ENCODE measurements at places on chromosomes 5 and 9.

DNA sequence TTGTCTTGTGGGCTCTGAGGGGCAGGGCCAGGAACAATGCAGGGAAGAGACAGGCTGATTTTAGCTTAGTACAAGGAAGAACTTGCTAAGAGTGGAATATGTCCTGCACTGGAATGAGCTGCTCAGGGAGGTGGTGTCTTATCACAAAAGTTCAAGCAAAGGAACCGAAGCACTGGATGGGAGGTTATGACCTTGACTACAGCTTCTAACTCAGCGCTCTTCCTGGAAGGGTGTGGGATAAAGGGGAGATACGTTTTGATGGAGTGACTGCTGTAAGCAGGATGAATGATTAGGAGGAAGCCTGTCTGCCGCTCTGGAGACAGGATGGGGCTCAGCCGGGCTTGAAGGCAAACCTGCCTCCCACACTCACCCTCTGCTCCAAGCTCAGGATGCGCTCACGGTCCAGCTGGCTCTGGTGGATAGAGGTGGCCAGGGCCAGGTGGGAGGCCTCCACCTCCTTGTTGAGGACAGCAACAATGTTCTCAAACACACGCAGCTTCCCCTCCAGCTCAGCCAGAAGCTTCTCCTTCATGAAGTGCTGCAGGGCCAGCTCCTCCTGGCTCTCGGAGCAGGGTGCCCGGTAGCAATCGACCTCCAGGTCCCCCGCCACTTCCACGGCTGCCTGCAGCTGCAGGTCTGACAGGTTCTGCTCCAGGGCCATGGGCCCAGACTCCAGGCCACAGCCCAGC is 13.5 kb downstream of the TRAF1 start:
- DNase-seq, result no peak

DNA sequence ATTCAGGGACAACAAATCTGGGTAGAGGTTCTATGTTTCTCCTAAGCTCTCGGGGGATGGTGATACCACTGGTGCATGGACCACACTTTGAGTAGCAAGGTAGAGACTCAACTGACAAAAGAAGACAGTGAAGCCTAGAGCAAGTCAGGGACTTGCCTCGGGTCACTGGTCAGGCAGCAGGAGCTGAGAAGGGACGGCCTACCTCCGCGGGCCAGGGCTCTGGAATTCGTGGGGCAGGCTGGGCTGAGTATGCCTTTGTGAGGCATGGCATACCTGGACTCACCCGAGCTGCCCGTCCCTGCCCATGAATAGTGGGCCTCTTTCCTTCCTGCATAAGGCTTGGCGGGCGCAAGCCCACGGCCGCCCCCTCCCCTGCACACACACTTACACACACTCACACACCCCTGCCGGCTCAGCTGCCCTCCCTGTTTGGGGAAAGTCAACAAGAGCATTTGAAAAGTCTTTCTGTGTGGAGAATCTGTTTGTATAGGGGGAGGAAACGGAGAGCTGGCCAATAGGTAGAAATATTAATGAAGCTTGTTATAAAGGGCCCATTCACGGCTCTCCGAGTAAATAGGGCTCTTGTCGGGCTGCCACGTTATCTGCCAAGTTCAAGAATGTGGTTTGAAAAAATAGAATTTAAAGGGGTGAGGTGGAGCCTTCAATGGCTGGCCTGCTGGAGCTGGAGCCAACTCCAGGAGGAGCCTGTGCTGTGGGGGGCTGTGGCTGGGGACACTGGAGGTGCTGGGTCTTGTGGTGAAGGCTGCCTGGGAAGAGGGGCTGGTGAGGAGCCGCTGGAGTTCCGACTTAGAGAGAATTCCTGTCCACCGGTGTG is 19.1 kb upstream of the KIF12 start:
- peak; percentile 10 for DNase-seq

DNA sequence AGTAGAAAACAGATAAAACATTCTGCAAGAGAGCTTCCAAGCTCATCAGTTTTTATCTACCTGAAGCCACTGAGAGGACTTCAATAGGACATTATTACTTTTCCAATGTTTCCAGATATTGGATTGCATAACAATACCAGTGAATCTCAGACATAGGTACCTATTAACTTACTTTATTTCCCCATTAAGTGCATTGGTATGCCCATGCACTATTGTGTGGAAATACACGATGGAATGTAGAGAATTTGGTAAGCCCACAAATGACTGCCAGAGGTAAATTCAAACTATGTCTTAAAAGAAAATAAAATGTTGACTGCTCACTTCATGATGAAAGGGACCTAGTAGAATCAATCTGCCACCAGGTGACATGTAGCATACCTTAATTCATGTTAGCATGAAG is 48.1 kb upstream of the PRR16 start:
- DNase-seq, result no peak

DNA sequence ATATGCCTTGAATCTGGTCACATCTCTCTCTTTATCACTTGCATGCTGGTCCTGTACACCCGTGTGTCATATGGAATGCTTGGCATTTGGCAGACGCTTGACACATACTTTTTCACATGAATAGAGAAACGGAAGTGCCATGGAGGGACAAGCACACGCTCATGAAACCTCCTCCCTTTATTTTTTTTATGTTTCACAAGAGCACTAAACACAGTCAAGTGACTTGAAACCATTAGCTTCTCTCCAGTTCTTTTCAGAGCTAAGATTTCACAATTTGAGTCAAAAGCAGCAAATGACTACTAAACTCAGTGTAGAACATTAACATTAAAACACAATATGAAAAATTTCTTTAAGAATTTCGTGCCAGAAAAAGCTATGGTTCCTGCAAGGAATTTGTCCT is 151.1 kb downstream of the DOCK2 start:
- peak; percentile 54 for DNase-seq

- peak; percentile 42 for DNase-seq
These were observed 10.4 kb downstream of the TNIP1 start for GRCh38 chr5:151070449-151070848.

DNA sequence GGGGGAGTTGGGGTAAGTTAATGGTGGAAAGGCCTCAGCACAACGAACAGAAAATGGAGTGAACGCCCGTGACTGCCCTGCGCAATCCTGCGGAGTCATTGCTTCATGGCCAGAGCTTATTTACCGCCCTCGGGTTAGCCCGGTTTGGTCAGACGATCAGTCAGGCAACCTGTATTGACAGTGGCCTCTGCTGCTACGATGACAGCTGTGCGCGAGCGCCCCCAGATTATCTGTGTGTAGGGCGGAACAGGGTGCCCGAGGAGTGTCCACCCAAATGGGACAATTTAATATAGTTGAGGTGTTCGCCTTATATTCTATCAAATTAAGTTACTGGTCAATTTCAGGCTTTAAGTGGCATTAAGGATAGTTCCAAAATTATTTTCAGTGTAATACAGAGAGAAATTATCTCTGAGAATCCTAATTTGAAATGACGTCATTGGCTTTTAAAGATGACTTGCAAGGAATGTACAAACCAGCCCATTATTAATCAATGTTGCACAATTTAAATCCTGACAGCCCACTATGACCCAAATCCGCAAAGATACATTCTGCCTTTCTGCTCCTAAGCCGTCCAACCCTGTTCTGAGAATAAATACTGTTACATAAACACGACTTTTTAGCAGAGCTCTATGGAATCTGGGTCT is 879 bp upstream of the UBQLN1 start:
- peak; percentile 67 for DNase-seq

DNA sequence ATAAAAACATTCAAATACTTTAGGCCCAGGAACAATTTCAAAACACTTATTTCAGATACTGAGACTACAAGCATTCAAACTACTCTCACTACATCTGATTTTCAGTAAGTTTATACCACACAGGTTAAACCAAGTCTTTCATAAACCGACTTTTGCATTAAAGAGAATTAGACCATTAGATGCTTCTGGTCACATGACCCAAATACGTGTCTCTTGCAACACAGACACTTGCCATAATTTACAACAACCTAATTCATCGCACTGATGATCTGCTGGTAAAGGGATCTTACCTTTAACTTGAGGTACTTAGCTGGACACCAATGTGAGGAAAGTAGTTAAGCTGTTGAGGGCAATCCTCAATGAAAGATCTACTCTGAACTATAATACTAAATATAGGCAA is 3.2 kb downstream of the HNRNPH1 start:
- no peak for DNase-seq

GRCh38 chr5:74289691-74290090 is 350.8 kb downstream of the ENC1 start:
- DNase-seq, result no peak
